ENCODE measurements at places on chromosomes 12 and 14.

GRCh38 chr14:76304536-76305267 lies 71.2 kb upstream of the ESRRB start:
- no peak for DNase-seq

DNA sequence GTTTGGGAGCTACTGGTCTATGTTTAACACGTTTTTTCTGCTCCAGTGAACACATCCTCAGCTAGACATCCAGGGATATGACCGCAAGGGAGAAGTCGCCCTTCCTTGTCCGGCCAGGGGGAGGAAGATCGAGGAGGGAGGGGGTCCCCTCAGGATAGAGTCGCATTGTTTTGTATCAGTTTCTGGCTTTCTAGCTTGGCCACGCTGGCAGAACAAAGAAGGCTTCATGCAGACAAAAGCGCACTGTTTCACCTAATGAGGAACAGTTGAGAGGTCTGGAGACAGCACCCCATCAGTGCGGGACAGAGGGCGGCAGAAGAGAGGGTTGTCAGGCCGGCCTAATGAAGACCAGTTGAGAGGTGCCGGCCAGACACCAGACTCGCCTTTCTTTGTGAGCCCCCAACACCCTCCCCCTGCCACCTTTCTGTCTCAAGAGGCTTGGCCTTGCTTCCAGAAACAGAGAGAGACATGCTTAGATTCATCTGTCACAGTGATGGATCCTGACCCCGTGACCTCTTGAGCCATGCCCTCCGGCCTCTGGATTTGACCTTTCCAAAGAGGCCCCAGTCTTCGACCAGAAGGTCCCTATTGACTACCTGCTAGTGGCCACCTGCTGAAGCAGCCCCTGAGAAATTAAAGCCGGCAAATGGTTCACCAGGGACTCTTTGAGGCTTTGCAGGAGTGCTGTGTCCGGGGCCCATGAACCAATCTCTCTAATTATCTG lies 254.7 kb upstream of the TBX3 start:
- DNase-seq: no peak

DNA sequence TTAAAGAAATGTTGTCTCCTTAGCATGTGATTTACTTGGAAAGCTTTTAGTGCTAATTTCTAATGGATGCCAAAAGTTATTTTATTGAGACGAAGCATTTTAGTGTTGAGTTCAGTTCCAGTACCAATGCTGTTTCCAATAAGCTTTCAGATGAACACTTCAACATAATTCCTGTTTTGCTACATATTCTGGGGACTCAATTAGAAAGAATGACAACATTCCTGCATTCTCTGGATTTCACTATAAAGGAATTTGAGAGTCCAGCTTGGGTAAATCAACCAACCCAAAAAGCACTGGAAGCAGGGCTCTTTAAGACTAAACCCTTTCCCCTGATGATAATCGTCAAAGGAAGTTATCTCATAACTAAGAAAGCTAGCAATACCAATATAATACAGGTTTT lies 353.0 kb upstream of the TMTC1 start:
- no peak for DNase-seq

- peak; percentile 14 for DNase-seq
Observed at GRCh38 chr12:12008931-12009611, 61.7 kb upstream of the BCL2L14 start.

GRCh38 chr14:105891221-105891602 lies 364.8 kb downstream of the TMEM121 start:
- no peak for DNase-seq

DNA sequence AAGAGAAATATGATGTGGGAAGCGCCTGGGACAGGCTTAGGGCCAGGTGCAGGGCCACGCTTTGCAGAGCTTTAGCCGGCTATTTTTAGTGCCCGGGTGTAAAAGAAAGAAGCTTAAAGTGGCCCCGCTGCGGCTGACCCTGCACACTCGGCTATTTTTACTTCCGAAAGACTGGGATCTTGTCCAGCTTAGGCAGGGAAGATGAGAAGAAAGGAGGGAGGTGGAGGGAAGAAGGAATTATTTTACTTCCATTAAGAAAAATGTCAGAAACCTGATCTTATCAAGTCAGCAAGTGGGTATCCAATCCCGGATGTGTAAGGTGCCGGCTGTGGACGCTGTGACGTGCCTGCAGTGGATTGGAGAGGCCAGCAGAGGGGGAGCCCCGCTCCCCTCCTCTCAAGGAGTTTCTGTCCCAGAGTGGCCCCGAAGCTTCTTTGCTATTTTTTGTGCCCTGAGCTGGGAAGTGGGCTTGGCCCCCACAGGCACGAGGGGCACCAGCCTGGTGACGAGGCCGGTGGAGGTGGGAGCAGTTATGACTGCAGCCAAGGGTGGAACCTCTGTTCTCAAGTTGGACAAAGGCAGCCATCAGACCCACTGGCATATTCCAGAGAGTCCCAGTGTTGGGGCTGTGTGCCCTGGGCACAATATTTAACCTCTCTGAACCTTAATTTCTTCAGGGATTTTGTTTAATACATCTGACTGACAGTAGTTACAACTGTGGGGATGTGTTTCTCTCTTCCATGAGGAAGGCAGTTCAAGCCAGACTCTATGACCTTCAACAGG lies 97.7 kb downstream of the ESRRB start:
- no peak for DNase-seq

GRCh38 chr12:53196486-53196885 lies 10.6 kb downstream of the ITGB7 start:
- no peak for DNase-seq

GRCh38 chr12:77940567-77940966 lies 109.9 kb downstream of the NAV3 start:
- DNase-seq: no peak

- peak; percentile 45 for DNase-seq
Observed at GRCh38 chr14:61472801-61473376, 151.5 kb downstream of the PRKCH start.

DNA sequence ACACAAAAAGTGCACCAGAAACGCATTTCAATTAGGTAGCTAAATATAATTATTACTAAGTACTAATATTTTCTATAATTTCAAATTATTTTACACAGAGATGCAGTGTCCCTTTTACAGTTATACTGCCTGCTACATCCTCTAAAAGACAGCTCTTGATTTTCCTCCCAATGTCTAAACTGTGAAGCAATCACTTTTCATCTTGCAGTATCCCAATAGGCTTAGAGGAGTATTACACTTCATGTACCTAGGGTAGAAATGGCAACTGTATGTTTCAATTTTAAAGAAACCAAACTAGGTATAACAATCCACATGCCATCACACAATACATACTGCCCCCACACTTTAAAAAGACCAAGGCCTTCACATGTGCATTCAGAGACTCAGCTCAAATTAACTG lies 7.3 kb downstream of the RSRC2 start:
- DNase-seq: no peak

DNA sequence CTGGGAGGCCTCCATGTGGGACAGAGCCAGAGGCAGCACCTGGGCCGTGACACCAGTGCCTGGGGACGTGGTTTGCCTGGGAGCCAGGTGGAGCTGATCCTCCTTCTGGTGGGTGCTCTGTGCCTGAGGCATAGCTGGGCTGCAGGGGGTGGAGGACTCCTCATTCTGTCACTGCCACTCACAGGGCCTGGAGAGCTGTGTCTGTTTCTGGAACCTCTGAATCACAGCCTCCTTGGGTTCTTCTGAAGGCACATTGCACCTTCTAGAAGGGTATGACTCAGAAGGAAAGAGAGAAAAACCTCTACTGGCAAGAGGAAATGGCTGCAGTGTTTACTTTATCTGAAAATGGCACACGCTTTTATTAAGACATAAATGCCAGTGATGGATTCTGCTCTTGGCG lies 659.8 kb downstream of the VRK1 start:
- DNase-seq: no peak

DNA sequence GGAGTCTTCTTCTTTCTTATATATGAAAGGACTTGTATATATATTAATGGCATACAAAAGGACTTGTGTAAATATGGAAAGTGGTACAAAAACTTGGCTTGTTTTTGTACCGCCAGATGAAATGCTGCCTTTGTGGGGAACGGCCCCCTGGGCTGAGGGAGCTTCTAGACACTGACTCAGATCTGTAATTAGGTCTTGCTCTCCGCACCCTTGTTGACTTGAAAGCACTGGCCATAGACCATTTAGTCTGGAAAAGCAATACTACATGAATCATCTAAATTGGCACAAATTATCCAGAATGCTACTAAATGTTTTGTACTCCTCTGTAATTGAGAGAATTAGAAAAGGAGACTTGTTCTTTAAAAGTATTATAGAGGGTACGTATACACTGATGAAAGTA lies 399.9 kb upstream of the RGS6 start:
- DNase-seq: no peak

- no peak for DNase-seq
Observed at GRCh38 chr12:84785951-84786350, 126.6 kb downstream of the SLC6A15 start.

DNA sequence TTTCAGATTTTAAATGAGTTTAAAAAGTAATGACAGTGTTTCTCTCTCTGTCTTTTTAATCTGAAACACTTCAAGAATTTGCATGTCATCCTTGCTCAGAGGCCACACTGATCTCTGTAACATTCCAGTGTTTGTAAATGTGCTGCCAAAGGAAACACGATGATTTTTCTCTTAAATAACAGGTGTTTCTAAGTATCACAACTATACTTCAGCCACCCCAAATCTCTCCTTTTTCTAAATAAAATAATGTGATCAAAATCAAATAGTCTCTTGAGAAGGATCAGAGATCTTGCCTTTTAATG lies 3.3 kb upstream of the GALC start:
- DNase-seq: no peak

DNA sequence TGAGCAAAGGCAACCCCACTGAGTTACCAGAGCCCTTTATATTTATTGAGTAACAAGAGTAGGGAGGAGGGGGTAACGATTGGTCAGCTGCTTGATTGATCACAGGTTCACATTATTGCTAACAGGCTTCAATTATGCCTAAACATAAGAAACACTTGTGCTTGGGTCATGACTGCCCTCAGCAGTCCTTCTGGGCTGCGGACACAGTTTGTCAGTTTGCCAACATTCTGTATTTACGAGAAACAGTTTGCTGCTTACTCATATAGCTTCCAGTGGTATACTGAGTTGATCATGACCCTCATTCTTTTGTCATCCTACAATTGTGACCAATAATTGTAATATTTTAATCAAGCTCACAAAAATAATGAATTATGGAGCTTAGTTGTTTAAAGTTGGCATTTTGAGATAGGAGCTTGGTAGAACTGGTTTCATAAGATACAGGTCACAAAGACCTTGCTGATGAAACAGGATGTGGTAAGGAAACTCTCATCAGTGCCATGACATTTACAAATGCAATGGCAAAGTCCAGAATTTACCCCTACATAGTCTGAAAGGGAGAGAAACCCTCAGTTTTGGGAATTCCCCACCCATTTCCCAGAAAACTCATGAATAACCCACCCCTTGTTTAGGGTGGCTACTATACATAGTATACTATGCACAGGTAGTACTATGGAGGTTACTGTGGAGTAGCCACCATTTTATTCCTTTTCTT lies 1421.0 kb upstream of the FLRT2 start:
- no peak for DNase-seq

GRCh38 chr14:39398382-39398781 lies 33.9 kb downstream of the FBXO33 start:
- DNase-seq: no peak

- DNase-seq: no peak
Observed at GRCh38 chr14:57822081-57822480, 43.8 kb downstream of the SLC35F4 start.

DNA sequence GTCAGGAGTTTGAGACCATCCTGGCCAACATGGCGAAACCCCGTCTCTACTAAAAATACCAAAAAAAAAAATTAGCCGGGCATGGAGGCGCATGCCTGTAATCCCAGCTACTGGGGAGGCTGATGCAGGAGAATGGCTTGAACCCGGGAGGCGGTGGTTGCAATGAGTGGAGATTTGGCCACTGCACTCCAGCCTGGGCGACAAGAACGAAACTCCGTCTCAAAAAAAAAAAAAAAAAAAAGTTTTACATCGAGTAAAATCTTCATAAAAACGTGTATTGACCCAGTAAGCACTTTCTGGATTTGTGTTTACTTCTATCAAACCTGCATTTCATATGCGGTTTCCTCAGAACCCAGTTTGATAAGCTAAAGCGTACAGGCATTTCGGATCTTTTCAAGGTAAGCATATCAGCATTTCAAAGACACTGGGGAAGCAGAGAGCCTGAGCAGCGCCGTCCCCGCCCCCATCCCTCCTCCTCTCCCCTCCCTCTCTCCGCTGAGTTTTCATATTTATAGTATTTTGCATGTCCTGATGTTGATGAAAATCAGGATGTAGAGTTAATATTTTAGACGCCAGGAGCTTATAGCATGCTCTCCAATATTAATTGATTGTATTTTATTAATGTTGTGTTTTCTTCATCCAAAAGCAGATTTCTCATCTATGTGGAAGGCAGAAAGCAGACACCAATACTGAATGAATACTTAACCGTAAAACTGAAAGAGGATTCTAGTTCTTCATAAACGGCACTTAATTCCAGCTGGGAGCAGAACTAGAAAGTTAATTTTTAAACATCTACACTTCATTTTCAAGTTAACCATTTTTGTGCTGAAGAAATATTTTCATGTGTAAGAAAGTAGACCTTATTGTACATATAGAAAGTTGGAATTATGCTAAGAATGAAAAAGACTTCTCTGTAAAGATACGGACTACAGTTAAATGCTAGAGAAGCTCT lies 9.2 kb upstream of the HIP1R start:
- no peak for DNase-seq

GRCh38 chr14:61179061-61179690 lies 102.0 kb downstream of the TMEM30B start:
- no peak for DNase-seq

GRCh38 chr14:35632676-35633075 lies 98.7 kb downstream of the INSM2 start:
- no peak for DNase-seq

GRCh38 chr12:52215587-52216031 lies 17.4 kb upstream of the KRT7 start:
- no peak for DNase-seq

- no peak for DNase-seq
Observed at GRCh38 chr12:57549909-57550640, at the start of gene KIF5A. KIF5A (plus strand) TSS chr12:57550044; CDS start chr12:57550272, 228 bp downstream.

DNA sequence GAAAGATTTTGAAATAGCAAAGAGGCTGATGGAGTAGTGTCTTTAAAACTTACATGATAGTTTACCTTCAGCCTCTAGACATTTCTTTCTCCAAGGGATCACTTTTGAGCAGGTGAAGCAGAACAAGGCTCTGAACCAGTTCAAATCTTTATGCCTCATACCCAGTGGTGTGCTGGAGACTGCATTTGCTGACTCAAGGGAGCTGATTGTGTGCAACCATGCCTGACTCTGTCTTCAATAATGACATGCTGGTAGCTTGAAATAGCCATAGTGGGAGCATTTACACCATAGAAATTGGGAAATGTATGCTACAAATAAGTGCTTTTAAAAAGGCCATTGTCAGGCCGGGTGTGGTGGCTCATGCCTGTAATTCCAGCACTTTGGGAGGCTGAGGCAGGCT lies 482.0 kb downstream of the TMTC2 start:
- DNase-seq: no peak

GRCh38 chr12:104535369-104535768 lies 78.6 kb downstream of the CHST11 start:
- no peak for DNase-seq

All from KG1 (cell line).